ENCODE measurements at places on chromosomes 12 and 14. TPM values are rescaled to one million over a fixed set of nuclear protein-coding genes. Genes with fewer than 3 reads are reported as not detected.

DNA sequence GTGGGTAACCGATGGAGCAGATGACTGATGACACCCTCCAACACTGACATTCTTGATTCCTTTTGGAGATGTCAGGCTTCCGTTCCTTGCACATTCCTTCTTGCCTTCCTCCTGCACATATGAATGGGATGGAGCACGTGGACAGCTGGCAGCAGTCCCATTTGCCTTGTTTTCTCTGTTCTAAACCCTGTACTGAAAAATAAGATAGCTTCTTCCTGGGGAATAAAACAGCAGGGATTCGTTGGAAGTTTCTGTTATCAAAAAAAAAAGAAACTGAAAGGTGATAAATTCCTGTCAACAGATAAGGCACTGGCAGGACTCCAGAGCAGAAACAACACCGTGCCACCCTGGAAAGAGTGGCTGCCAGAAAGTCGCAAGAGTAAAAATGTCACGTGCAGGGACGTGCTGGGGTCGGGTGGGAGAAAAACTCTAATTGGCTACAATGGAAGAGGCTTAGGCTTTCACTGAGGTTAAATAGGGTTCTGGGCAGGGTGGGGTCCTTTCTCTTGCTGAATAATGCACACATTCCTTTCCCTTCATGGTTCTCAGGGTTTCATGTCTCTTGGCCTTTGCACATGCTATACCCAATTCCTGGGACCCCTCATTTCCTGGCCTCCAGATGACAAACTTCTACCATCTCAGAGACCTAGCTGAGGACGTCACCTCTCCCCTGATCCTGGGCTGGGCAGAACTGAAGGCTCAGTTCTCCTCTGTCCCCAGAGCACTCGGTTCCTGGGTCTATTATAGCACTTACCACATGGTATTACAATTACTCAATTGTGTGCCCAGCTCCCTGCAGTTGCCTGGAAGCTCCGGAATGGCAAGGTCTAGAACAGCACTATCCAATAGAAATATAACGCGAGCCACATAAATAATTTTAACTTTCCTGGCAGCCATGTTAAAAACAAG, 7.0 kb upstream of the NUAK1 start:
- DNase-seq: no peak

- no peak for DNase-seq
Measured at GRCh38 chr12:62562846-62563245, 96.2 kb downstream of the MON2 start.

The GPX2 gene
- 0.58 TPM for total RNA-seq

The VCPKMT gene
- 15.6 TPM for total RNA-seq

The CLEC1A gene
- 0.32 TPM for total RNA-seq
